ENCODE measurements at places on chromosomes 2 and 18. TPM values are rescaled to one million over a fixed set of nuclear protein-coding genes. Genes with fewer than 3 reads are reported as not detected.

GRCh38 chr2:80111185-80111584 lies 193.4 kb downstream of the LRRTM1 start:
- no peak for DNase-seq

DNA sequence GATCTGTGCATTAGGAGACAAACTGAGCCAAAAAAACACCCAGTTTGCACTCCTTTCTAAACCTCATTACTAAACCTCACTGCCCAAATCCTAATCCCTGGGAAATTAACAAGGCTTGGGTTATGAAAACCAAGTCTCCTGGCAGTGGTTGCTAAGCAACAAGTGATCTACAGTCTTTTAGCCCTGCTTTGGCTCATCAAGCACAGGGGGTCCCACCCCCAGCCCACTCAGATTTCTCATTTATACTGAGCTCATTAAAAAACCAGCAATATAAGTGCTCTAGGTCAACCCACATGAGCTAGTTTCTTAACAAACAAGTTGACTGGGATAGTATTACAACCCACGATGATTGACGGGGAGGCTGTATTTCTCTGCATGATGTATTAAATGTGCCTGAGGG lies 18.4 kb downstream of the DNER start:
- DNase-seq: no peak

DNA sequence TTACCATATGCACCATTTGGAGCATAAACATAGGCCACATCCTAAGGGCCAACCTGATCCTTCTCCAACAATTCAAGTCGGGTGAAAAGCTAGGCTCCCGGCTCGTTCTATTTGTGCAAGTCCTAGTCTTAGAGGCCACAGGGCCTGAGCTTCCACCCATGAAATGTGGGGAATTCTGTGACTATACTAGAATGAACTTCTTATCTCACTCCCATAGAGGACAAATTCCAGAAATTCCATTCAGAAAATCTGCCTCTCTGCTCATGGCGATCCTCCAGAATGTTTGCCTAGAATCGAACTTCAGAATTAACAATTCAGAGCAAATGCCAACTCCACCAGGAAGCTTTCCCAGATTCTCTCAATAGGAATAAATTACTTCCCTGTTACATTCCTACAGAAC lies 187.9 kb downstream of the BCL11A start:
- no peak for DNase-seq

GRCh38 chr2:98556344-98557033 lies 51.8 kb downstream of the COA5 start:
- no peak for DNase-seq

DNA sequence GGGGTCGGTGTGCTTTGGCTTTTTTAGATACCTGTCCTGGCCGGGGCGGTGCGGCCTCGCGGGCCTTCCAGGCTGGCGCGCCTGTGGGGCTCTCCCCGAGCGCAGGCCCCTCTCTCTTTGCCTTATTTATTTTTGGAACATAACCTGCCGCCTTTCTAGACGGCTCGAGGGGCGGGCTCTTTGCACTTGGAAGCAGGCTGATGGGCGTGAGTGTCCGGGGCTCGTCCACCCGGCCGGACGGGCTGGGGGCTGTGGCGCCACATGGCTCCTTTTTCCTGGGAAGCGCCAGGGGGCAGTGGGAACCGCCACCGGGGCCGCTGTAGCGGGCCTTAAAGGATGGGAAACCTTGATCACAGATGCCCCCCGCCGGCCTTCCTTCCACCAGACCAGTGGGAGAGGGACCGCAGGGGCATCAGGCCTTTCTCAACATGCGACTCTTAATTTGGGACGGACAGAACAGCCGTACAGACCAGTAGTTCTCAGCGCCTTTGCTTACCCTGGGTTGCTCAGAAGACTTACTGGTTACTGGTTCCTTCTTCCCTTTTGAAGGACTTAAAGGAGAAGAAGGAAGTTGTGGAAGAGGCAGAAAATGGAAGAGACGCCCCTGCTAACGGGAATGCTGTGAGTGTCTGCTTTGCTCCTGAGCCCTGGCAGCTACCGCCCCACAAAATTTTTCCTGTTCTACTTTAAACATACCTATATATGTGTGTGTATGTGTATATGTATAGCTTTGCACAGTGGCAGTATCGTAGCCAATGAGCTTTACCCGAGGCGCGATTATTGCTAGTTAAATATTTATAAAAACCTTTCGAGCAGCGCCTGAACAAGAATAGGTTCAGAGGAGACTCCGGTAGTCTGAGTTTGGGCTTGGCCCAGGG lies 2.7 kb downstream of the PTMA start:
- peak; percentile 55 for DNase-seq

- no peak for DNase-seq
Observed at GRCh38 chr2:82789851-82790205, 1669.3 kb downstream of the SUCLG1 start.

DNA sequence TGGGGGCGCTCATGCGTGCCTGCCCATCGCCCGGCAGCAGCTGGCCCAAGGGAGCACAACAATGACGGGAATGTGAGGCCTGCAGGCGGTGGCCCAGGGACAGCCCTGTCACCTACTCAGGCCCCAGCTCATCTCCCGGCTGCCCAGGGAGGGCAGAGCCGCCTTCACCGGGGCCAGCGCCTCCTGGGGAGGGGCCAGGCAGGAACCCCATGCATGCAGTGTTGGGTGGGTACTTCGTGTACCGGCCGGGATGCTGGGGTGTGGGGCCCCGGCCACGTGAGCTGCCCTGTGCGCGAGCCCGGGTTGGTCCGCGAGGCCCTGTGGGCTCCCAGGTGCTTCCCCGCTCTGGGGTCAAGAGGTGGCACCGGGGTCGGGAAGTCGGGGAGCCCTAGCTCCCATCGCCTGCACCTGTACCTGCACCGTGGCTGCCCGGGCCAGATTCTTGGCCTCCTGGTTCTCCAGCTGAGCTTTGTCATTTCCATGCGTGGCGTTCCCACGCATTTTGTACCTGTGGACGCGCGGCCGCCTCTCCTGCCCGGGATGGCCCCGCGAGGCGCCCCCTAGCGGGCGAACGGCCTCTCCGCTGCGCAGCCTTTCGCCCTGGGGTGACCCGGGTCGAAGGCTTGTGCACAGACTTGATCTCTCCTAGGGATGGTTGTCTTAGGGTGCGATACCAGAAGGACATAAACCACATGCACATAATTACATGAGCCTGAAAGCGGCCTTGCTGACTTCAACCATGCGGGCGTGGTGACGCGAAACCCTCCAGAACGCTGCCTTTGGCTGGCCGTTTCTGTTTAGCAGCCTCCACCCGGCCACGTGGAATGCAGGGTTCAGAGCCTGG lies 950 bp downstream of the KLHL30 start:
- peak; percentile 35 for DNase-seq

DNA sequence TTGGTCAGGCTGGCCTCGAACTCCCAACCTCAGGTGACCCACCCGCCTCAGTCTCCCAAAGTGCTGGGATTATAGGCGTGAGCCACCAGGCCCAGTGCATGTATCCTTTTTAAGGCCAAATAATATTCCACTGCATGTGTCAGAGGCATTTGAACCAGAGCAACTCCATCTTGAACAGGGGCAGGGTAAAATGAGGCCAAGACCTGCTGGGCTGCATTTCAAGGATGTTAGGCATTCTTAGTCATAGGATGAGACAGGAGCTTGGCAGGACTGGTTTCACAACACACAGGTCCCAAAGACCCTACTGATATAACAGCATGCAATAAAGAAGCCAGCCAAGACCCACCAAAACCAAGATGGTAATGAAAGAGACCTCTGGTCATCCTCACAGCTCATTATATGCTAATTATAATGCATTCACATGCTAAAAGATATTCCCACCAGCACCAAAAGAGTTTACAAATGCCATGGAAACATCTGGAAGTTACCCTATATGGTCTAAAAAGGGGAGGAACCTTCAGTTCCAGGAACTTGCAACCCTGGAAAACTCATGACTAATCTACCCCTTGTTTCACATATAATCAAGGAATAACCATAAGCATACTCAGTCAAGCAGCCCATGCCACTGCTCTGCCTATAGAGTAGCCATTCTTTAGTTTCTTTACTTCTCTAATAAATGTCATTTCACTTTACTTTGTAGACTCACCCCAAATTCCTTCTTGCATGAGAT lies 204.6 kb downstream of the RAB3GAP1 start:
- DNase-seq: no peak

- peak; percentile 59 for DNase-seq
Observed at GRCh38 chr2:205721057-205721449, 38.8 kb downstream of the NRP2 start.

GRCh38 chr18:62678847-62679485 lies 36.4 kb upstream of the PHLPP1 start:
- DNase-seq: no peak

GRCh38 chr2:228507870-228508269 lies 326.4 kb upstream of the SPHKAP start:
- no peak for DNase-seq

DNA sequence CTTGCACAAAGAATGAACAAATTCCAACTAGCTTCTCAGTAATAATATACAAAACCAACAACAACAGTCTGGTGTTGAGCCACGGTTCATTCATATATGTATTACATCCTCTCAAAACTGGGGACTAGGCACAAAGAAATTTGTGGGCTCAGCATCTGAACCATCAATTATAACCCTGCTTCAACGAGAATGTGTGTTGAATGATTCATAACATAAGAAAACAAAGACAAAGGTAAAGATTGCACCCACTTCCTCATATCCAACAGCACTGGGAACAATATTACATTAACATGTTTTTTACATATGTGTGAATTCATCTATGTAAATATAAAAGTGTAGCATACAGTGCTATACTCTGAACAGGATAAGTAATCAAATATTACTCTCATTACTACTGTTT lies 144.8 kb downstream of the CDH2 start:
- DNase-seq: peak; percentile 18

GRCh38 chr2:186925514-186925913 lies 76.5 kb upstream of the ZSWIM2 start:
- DNase-seq: no peak

Gene HMSD
- not detected for total RNA-seq

Gene HSPD1
- total RNA-seq: 307 TPM

Gene ZC3H6
- total RNA-seq: 2.0 TPM

Gene RAB17
- total RNA-seq: 4.9 TPM

Gene CYBRD1
- total RNA-seq: 30.5 TPM

Gene RNF152
- total RNA-seq: 88.8 TPM

Gene CPO
- total RNA-seq: not detected

Gene IL1F10
- total RNA-seq: not detected

Gene BZW1
- 510 TPM for total RNA-seq
